GM12892 (cell line): ENCODE measurements at places on chromosomes 5 and 9.

- peak; percentile 82 for DNase-seq
Observed at GRCh38 chr9:110048403-110048975, 159.5 kb downstream of the C9orf152 start.

DNA sequence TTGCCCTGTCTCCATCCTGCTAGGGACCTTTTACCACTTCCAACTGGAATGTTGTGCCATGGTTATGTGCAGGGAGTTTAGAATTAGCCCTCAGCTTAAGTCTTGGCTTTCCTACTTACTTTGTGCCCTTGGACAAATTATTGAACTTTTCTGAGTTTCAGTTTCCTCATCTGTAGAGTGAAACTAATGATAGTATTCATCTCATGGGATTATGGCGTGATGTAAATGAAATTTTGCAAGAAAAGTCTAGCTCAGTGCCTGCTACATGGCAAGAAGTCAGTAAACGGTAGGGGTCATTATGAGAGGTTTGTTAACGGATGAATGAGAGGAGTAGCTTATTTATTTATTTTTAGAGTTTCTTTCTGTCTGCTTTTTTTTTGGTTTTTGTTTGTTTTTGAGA is 1.8 kb downstream of the MVB12B start:
- no peak for DNase-seq

- no peak for DNase-seq
Observed at GRCh38 chr5:158758675-158759074, 341.0 kb downstream of the EBF1 start.

DNA sequence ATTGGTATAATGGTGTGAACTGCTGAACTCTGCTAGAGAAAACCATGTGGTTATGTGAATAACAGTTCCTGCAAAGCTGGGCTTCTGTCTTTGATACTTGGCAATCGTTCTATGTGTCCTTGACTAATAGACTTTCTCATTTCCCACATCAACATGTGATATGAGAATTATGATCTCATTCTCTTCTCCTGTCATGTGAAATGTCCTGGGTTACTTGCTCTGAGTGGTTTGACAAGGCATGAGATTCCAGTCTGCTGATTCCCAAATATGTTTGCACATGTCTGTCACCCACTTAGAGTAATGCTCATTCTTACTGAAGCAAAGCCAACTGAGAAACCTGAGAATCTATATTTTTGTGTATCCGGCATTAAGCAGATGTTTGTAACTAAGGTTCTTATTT is 141.2 kb downstream of the PARP8 start:
- DNase-seq: no peak

DNA sequence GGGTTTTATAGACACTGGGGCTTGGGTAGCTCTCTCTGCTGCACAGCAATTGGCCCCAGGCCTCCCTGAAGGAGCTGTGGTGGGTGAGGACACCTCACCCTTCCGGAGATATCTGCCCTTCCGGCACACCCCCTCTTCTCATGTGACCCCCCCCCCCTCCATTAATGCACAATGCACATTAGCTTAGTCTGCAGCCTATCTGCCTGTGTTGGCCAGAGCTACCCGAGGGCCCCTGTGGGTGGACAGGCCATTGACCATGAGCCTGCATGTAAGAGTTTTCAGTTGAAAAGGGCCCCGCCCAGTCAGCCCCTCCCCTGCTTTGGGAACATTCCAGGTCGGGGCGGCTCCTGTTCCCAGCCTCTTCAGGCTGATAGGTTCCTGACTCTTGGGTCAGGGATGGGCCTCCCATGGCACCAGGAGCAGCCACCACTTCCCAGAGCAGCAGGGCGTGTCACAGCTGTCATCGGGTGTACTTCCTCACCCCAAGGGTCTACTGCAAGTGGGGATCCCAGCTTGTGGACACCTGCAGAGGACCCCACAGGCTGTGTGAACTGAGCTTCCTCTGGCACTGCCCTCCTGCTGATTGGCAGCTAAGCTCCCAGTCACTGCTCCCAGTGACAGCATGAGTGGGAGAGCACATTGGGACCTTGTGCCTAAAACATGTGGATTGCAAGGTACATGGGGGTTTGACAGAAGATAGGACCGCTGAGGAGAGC is 17.8 kb downstream of the PHF2 start:
- DNase-seq: no peak

GRCh38 chr9:105447386-105447813 is 434 bp upstream of the FSD1L start:
- DNase-seq: no peak

DNA sequence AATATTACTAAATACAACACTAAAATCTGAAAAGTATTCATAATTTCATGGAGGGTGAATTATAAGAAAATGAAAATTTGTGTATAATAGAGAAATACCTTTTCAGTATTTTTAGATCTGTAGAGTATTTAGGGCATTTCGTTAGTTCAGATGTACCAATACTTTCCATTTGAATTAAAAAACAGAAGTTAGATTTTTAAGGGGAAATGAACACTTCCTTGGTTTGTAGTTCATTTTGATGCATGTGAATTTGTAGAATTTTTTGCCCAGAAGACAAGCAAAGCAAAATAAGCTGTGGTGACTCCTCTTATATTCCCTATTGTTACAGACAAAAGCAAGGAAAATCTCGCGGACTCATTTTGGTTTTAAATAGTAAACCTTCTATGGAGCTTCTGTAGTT is 209.0 kb upstream of the RPS23 start:
- DNase-seq: no peak

- peak; percentile 16 for DNase-seq
Observed at GRCh38 chr9:297104-297972, 82.7 kb downstream of the DOCK8 start.

- DNase-seq: no peak
Observed at GRCh38 chr9:135799261-135799660, 97.3 kb downstream of the KCNT1 start.

DNA sequence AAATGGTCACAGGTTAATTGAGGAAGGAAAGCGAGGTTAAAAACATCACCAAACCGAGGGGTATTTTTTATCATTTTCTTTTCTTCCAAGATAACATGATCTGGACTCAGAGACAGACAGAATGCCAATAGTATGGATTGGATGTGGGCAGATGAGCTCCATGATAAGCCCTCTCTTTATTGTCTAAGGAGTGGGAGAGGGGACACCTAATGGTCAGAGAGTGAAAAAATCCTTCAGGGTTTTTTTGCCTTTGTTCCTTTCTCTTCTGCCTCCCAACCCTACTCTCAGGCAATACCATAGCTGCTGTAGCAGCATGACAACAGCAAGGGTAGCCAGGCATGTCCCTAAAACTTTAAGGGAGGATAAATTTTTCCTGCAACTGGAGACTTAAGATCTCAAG is 94.7 kb downstream of the DIRAS2 start:
- no peak for DNase-seq

- no peak for DNase-seq
Observed at GRCh38 chr5:6178846-6179532, 199.4 kb downstream of the MED10 start.

DNA sequence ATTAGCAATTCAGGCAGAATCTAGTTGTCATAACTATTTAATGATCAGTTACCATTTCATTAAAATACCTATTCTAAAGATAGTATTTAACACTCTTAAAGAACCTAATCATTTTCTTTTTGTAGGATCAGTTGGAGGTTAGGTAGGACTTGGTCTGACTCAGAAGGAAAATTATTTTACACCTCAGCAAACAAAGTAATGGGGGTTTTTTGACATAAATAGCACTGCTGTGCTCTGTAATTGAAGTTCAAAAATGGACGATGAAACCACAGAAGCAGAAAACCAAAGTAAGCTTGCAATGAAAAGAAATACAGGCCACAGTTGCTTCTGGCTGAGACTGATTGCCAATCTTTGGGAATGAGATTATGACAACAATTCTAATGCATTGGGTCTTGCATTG is 187.0 kb upstream of the TRPM3 start:
- DNase-seq: no peak

GRCh38 chr5:24703934-24704333 is 59.2 kb upstream of the CDH10 start:
- no peak for DNase-seq

GRCh38 chr5:113255579-113256386 is 179.0 kb downstream of the TSSK1B start:
- DNase-seq: no peak

DNA sequence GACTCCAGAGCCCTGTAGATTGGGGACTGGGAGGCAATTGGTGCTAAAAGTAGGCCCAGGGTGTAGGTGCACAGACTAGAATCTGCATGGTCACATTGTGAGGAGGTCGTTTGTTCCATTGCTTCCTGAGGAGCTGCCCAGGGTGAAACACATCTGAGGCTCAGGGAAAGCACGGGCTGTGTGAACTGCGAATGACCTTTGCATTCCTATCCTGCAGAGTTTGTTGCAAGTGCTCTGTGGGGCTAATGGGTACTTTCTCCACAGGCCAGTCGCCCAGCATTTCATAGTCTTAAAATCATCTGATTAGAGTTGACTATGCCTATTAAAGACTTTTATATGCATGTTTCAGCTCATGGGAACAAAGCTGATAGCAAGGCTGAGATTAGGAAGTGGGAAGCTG is 14.4 kb upstream of the SLC46A2 start:
- DNase-seq: no peak

DNA sequence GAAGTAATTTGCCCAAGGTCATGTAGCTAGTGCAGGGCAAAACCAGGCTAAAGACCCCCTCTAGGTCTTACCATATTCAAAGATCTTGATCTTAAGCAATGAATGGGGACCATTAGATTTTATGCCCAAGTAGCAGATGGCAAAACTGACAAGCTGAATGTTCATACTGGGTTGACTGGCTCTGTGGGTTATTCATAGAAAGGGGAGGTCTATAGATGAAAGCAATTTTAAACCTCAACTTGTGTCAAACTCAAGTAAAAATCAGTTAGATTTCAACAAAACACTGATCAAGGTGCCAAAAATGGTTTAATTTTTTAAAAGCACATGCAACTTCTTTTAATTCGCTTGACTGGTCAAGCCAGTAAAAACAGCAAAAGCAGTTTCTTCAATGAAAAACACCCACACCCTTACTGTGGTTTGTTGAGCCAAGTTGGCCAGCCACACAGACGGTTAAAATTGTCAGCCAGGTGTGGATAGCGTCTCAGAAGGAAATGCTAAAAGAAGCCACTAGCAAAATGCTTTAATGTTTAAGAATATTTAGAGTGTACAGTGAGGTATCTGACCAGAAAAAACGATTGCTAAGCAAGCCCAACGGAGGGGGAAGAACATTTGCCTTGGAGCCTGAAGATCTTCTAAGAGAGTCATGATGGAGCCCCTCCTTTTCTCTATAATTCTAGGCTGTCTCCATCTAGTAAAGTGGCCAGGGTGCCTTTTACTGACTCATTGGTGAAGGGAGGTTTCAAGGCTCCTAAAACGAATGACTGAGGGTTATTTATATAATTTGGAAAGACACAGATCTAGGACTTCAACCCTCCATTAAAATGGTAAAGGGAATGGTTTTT is 539.6 kb upstream of the CLINT1 start:
- no peak for DNase-seq

- no peak for DNase-seq
Observed at GRCh38 chr9:16924311-16924915, 53.9 kb upstream of the BNC2 start.

DNA sequence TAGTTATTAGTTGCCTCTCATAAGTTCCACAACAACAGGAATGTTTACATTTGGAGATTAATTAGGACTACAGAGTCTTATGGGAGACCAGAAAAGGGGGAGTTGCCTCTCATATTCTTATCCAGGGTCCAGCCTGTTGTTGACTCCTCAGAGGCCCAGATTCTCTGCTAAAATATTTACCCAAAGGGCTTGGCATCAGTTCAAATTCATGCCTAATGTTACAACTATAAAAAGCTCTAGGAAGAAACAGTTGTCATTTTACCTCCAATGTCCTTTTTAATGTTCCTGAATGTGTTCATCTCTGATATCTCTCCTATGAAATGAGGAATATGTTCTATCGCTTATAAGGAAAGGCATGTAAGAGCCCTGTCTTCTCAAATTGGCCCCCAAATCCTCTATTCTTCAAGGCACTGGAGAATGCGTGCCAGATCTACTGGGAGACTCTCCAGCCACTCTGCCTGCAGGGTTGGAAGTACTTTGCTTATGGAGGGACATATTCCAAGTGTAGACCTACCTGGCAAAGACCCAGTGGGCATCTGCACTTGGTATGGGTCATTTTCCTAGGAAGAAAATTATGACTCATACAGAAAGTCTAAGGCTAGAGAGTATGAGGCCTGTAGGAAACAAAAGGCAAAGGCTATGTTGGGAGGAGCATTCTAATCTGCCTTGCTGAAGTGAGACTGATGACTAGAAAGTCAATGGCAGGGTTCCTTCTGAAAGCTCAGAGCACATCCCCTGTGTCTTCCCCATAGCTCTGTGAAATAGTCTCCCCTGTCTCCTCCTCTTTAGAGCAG is 192.6 kb downstream of the ESM1 start:
- no peak for DNase-seq

DNA sequence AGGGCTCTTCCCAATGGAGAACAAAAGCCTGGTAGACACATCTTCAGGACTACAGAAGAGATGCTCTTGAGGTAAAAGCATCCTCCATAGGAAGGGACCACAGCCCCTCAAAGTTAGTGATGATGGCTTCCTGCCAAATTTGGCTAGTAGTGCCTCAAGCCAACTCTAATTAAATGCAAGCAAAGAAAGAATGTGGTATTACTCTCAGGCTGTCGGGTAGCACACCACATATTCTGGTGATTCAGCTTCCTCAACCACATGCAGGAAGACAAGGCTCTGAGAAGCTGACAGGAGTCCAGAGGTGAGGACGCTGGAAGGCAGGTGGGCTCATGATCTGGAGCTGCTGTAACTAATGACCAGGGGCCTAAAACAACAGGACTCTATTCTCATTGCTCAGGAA is 37.2 kb upstream of the S1PR3 start:
- no peak for DNase-seq

DNA sequence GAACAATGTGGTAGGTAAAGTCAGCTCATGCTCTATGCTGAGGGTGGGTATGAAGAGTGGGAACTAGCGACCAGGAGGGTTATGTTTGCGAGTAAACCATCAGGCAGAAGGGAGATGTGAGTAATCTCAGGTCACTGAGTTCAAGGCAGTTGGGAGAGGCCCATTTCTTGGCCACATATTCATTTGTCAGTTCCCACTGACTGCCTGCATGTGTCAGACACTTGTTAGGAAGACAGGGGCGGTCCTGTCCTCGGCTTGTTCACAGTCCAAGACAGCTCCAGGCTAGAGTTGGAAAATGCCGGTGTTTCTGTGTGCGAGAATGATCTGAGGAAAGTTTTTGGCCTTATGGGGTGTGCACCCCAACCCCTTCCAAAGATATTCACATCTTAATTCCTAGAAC is 48.6 kb upstream of the GDNF start:
- no peak for DNase-seq

- no peak for DNase-seq
Observed at GRCh38 chr9:95266649-95267048, 50.9 kb downstream of the FANCC start.

DNA sequence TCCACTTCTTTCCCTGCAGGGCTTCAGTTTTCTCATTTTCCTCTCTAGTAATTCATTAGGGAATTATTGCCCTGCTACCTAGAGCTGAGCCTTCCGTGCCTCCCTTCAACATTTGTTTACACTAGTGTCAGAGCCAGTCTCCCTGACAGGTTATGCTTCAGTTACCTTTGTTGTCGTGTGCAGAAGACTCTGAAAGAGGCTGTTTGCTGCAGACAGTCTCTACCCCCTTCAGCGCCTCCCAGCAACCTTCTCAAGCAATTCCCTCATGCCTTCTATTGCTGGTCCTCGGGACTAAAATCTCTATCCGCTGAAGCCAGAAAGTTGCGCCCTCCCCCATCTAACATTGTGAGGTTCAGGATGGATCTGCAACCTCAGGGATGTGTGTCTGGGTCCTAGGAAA is 12.8 kb downstream of the RALGPS1 start:
- no peak for DNase-seq
